ENCODE measurements at places on chromosomes 12 and 14.

DNA sequence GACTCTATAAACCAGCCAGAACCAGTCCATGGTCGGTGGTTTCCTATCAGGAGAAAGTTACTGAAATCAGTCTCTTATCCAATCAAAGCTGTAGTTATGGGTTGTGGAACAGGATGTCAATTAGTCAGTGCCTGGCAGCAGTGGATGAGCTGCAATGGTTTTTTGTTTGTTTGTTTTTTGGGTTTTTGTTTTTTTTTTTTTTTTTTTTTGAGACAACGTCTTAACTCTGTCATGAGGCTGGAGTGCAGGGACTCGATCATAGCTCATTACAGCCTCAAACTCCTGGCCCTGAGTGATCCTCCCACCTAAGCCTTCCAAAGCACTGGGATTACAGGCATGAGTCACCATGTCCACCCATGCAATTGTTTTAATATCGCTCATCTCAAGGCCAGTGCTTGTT is 113.3 kb upstream of the CAND1 start:
- no peak for DNase-seq

DNA sequence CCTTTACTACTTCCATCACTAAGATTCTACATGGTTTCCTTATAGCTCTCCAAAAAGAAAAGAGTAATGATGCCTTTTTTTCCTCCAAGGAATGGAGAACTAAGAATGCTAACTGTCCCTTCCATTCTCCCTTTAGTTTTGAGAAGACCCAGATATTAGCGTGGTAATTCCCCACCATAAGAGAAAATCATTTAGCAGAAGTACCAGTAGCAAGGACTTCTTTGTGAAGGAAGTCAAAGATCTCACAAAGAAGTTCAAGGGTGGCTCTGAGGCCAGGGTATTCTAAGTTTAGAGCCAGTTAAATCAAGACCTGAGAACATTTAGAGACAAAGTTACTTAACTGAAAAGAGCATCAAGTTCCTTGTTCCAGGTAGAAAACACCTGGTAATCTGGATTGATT is 7.3 kb downstream of the USP15 start:
- no peak for DNase-seq

GRCh38 chr12:905261-906031 is 44.0 kb downstream of the RAD52 start:
- DNase-seq: no peak

DNA sequence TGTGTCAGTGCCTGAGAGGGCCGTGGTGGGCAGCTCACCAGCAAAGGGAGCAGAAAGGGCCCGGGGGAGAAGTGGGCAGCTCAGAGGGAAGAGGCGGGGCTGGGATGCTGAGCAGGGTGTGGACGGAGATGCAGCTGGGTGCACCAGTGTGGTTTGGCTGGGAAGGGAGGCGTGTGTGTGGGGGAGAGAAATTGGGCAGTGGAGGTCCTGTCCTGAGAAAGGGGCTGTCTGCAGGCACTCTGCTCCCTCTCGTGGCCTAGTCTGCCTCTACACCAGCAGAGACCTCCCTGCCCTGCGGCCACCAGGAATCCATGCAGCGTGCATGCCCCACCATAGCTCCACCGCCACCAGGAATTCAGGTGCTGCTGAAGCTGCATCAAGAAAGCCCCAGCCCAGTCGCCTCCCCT is 6.4 kb downstream of the TMEM121 start:
- no peak for DNase-seq

- DNase-seq: no peak
These were observed 120.7 kb upstream of the PWP1 start for GRCh38 chr12:107564946-107565345.

GRCh38 chr12:108193917-108194316 is 64.8 kb downstream of the WSCD2 start:
- DNase-seq: no peak

DNA sequence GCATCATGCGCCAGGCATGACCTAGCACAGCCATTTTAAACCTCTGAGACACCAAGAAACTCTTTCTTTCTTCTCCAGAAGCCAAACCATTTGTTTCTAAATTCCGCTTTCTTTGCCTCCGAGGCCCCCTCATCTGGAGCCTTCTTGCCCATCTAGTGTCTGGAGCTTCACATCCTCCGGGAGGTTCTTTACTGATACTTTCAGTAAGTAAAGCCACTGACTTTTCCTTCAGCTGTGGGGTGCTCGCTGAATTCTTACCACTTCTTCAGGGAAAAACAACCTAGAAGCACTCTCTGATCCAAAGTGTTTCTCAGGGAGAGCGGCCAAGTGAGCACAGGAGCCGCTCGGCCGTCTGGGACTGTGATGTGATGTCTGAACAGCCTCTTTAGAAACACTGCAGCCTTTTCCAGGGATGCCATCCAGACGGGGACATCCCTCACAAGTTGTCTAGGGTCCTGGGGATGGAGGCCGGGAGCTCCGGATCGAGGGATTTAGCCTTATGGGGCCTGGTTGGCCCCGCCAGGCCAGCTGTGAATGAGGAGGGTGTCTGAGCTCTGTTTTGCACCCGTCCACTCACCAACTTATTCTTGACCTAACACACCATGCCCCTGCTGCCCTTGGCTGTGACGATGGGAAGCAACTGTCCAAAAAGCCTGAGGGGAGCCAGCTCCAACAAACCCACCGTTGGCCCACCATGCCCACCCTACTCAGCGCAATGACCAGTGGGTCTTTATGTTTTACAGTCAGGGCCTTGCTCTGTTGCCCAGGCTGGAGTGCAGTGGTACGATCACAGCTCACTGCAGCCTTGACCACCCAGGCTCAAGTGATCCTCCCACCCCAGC is 160.6 kb downstream of the ZFP36L1 start:
- no peak for DNase-seq

DNA sequence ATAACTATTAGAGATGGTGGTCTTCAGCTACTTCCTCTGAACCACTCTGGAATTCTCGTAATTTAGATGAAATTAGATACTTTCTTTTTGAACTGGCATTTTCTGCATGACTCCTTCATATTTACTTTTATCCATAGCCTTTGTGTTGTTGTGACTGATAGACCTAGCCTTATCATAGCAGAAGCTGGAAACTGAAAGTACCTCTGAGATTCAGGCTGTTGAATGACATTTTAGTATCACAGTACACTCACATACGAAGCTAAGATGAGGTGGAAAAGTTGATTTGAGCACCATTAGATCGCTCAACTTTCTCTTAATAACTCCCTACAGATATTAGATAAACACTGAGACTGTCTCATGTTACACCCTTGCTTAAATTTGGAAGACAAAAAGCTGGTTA is 525.1 kb upstream of the FBXO33 start:
- DNase-seq: no peak
